ENCODE measurements at places on chromosomes 6 and 20. TPM values are rescaled to one million over a fixed set of nuclear protein-coding genes. Genes with fewer than 3 reads are reported as not detected.
A peak's percentile ranks its signal among the peaks of the same experiment; 100 is the strongest.

DNA sequence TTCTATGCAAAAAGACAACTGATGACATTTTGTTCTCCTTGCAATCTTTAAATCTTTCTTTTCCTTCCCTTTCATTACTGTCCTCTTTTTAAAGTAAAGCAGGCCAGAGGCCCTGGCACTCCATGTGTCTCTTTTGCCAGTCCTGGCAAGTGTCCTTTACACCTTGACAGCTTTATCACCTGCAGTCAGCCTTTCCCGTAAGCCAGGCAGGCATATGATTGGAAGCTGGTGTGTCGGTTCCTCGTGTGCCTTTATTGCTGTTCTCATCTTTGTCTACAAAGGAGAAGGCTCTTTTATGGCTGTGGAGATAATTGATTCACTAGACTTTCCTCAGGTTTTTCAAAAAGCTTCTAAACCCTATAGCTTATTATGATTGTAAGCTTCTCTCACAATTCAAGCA is 162.3 kb upstream of the FBXL4 start:
- DNase-seq = no peak

TMEM200A gene
- total RNA-seq = 0.34 TPM

GRCh38 chr20:22949331-22950109 is 85.6 kb upstream of the SSTR4 start:
- DNase-seq = peak; percentile 49

- no peak for DNase-seq
These were observed 229.2 kb downstream of the PRL start for GRCh38 chr6:22067671-22068070.

DDX39B gene
- 381 TPM for total RNA-seq

GRCh38 chr6:138486249-138487101 is 12.8 kb downstream of the NHSL1 start:
- peak; percentile 53 for DNase-seq

GRCh38 chr6:112281821-112282615 is 27.7 kb upstream of the LAMA4 start:
- peak; percentile 77 for DNase-seq

- no peak for DNase-seq
These were observed 41.9 kb upstream of the PKIB start for GRCh38 chr6:122568350-122568749.

CCN6 gene
- total RNA-seq = not detected

DNA sequence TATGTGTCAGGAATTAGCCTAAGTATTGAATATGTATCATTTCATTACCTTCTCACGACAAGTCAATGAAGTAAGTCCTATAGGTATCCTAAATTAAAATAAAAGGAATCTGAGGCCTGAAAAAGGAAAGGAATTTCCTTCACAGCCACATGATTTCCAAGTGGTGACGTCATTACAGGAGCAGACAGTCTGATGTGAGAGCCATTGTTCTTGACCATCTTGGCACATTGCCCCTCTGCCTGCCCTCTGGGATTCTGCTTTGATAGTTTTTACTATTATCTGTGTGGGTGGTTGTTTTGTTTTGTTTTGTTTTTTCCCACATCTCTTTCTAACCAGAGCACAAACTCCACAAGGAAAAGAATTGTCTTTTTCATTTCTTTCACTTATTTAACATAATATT is 219.8 kb upstream of the UFL1 start:
- DNase-seq = no peak

- DNase-seq = no peak
These were observed at the start of gene CLVS2 for GRCh38 chr6:122995921-122996793. TSS of gene CLVS2 (plus strand) at chr6:122996235. CDS start at chr6:122997778, 1,543 bp downstream.

TMEM242 gene
- total RNA-seq = 6.2 TPM

DNA sequence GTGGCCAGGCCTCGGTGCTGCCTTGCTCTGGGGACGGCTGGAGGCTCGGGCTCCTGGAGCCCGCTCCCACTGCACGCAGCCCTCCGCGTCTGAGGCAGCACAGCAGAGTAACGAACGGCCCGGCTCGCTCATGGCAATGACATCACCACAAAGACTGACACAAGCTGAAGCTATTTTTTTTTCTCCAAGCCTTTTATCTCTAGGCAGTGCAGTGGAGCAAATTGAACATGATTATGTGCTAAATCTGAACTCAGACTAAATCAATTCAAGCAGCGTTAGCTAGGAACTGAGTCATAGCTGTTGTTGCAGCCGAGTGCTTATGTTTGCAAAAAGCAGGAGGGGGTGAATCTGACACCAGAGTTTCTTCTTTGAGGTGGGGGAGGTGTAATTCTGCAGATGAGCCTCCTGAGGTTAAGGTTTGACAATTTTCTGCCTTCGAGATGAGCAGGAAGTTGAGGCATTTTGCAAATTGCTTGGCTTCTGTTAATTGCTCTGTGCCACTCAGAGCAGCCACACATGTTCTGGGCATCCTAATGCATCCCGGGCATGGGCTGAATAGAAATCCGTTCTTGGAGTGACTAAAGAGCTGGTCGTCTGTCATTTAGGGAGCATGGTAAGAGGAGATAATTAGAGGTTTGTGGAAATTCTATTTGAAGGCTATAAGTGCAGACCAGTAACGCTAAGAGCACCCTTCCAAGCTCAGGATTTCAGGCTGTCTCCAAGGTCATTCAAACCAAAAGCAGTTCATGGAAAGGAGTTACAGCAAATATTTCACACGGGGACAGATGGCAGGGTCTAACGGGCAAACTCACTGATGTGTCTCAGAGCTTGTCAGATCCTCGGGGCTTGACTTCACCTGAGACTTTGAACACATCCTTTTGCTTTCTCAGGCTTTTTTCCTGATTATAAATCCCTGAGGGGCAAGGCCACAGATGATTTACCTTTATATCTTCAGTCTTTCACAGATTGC is 155.1 kb upstream of the ENPP5 start:
- no peak for DNase-seq

DNA sequence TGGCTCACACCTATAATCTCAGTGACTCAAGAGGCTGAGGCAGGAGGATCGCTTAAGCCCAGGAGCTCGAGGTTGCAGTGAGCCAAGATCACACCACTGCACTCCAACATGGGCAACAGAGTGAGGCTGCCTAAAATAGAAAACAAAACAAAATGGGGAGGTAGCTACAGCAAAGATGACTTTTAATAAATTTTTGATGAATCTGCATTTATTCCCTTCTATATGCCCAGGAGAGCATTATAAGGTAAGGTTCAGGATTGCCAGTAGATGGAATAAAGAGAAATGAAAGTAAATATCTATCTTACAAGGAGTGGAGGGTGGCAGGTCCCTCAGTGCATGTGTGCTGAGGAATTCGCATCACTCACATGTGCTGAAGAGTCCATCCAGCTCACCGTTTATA is 24.2 kb downstream of the UNC5CL start:
- DNase-seq = no peak

- DNase-seq = peak; percentile 71
These were observed 35.0 kb downstream of the FOXF2 start for GRCh38 chr6:1424306-1424927.

GRCh38 chr6:160513836-160514235 is 150.2 kb downstream of the LPA start:
- DNase-seq = no peak

BMP5 gene
- not detected for total RNA-seq

GRCh38 chr6:162237331-162237730 is 490.2 kb downstream of the PRKN start:
- DNase-seq = no peak

MBOAT1 gene
- 22.0 TPM for total RNA-seq

DNA sequence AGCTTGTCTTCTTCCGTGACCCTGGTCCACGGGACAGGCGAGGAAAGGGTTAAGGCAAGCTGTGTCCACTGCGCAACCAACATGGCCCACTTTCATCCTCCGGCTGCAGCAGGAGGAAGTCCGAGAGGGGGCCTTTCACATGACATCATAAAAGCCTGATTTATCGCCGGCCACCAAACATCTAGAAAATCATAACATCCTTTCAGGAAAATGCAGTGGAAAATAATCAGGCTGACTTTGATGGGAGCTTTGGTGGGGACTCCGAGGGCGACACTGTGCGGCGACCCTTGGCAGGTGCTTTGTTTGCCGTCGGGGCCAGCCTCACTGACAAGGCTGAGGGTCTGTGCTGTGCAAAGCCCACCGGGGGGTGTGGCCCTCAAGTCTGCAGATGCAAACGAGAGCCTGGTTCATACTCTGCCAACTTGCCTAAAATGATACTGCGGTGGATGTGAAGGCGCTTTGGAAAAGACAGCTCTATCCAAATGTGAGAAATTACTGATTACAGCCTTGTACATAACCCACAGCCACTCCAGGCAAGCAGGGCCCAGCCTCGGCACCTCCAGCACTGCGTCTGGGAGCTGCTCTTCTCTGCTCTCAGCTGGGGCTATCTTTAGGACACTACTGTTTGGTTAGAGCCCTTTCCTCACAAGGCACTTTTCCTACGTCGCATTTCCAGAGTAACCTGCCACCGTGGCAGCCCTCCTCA is 25.7 kb downstream of the FOXC1 start:
- DNase-seq = peak; percentile 75

DNA sequence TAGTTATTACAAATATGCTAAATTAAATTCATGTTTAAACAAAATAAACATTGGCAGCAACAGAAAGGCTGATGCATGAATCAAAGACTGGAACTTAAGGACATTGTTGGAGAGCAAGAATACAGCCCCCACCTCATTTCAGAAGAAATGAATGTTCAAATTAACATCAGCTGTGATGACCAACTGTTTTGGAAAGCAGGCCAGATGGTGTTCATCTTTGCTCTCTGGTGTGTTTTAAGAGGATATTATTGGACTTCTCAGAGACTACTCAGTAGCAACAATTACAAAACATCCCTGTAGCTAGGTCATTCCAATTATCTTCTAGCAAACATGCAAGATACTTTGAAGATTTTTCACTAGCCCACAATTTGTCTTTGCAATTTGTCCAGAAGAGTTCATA is 118.6 kb upstream of the DOK5 start:
- no peak for DNase-seq

- no peak for DNase-seq
These were observed 18.3 kb downstream of the ETV7 start for GRCh38 chr6:36368921-36369865.

GRCh38 chr20:49712996-49713752 is 504 bp downstream of the B4GALT5 start:
- DNase-seq = peak; percentile 64

GRCh38 chr6:43621836-43622180 is 7.3 kb downstream of the GTPBP2 start:
- no peak for DNase-seq

DNA sequence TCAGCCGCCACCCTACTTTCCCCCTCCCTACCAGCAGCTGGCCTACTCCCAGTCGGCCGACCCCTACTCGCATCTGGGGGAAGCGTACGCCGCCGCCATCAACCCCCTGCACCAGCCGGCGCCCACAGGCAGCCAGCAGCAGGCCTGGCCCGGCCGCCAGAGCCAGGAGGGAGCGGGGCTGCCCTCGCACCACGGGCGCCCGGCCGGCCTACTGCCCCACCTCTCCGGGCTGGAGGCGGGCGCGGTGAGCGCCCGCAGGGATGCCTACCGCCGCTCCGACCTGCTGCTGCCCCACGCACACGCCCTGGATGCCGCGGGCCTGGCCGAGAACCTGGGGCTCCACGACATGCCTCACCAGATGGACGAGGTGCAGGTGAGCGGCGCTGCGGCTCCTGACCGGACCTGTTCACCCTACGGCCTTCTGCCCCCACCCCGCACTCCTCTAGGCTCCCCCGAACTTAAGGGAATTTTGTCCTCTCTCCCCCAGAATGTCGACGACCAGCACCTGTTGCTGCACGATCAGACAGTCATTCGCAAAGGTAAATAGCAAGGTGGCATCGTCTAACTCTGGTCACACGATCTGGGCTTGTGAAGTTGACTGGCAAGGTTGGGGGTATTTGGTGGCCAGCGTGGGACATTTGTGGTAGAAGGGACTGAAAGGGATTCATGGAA is 2.3 kb downstream of the TFAP2C start:
- DNase-seq = no peak

SAPCD1 gene
- total RNA-seq = 2.4 TPM

FAM209A gene
- not detected for total RNA-seq

DNA sequence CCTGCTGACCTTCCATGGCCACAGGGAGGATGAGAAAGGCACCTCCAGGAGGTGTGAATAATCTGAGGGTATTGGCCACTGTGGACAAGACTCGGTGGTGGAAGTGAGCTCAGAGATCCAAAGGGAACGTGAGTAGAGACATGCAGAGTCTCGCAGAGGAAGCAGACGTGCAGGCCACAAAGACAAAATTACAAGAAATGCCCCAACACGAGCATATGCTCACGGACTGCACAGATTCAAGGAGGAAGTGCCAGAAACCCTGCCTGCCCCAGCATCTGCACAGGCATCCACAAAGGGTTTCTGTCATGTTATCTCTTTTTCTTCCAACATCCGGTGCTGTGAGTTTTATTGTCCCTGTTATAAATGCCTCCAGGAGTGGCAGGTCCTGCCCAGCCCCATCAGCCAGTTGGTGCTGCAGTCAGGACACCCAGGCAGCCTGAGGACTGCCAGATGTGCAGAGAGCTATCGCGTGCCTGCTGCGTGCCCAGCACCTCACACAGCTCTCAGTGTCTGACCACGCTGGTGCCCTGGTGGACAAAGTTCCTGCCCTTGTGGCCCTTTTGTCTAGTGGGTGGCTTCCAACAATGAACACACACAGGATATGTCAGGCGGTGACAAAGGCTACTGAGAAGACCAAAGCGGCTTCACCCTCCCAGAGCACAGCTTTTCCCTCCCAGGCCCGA is 34.0 kb upstream of the FANCE start:
- DNase-seq = no peak

DNA sequence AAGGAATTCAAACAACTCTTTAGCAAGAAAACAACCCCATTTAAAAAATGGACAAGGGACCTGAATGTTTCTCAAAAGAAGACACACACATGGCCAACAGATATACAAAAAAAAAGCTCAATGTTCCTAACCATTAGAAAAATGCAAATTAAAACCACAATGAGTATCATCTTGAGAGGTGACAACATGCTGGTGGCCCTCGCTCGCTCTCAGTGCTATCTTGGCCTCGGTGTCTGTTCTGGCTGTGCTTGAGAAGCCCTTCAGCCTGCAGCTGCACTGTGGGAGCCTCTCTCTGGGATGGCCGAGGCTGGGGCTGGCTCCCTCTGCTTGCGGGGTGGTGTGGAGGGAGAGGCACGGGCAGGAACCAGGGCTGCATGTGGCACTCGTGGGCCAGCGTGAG is 13.4 kb downstream of the SPINT4 start:
- DNase-seq = no peak

SIRPA gene
- 55.2 TPM for total RNA-seq

DNA sequence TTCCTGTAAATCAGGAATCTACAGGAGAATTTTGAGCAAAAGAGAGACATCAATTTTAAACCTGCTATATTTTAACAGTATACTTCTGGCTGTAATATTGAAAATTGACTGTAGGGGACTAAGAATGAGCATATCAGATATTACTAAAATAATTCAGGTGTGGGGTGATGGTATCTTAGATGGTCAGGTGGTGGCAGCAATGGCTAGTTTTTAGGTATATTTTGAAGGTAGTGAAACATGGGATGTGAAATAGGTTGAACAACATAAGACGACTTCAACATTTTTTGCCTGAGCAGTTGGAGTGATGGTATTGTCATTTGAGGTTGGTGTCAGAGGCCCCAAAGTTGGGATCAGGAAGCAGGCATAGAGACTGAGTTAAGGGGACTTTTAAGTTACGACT is 32.1 kb downstream of the FAM83B start:
- no peak for DNase-seq

GRCh38 chr6:47479140-47479508 is 1.5 kb downstream of the CD2AP start:
- peak; percentile 23 for DNase-seq

TREM2 gene
- total RNA-seq = not detected
